ENCODE measurements at places on chromosomes 16 and 17. TPM values are rescaled to one million over a fixed set of nuclear protein-coding genes. Genes with fewer than 3 reads are reported as not detected.
A peak's percentile ranks its signal among the peaks of the same experiment; 100 is the strongest.

DNA sequence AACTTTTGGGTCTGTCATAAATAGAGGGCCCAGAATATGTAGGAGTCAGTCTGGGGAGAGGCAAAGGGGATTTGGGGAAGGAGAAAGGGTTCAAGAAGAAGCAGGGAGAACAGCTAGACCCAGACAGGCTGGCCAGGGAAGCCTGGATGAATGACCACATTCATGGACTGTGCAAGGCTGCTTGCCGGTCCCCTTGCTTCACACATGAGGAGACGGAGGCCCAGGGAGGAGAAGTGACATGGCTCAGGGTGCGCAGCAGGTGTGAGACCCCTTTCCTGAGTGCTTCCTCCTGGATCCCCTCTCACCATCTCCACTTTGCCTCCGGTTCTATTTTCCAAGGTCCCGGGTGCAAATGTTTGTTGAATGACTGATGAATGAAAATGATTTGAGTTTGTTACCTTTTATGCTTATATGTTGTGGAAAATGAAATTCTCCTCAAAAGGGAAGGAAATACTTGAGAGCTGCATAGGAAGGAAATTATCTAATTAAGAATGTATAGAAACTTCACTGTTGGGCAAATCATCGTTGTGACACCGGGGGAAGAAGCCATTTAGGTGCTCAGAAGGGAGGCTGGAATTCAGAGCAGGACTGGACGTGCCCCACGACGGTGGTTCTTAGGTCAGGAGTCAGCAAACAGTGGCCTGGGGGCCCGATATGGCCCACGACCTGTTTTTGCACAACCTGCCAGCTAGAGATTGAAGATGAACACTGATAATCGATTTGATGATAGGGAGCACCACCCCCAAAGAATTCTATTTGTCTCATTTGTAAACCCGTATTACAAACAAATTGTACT is 559 bp downstream of the ITGAM start:
- H3K27me3 ChIP-seq = no peaks in the 10 kb centered on the region
- no peaks in the 10 kb centered on the region for H3K36me3 ChIP-seq
- H3K27ac ChIP-seq = no peak overlapping the region
- H3K4me1 ChIP-seq = peaks cover 5% of the 10 kb centered on the region
- no peak overlapping the region for H3K4me3 ChIP-seq

- H3K36me3 ChIP-seq = no peaks in the 10 kb centered on the region
- H3K4me1 ChIP-seq = no peaks in the 10 kb centered on the region
- no peak overlapping the region for H3K4me3 ChIP-seq
- H3K27me3 ChIP-seq = no peaks in the 10 kb centered on the region
- peak; percentile 65 for DNase-seq
Observed at GRCh38 chr16:56257239-56257638, 66.0 kb downstream of the GNAO1 start.

DNA sequence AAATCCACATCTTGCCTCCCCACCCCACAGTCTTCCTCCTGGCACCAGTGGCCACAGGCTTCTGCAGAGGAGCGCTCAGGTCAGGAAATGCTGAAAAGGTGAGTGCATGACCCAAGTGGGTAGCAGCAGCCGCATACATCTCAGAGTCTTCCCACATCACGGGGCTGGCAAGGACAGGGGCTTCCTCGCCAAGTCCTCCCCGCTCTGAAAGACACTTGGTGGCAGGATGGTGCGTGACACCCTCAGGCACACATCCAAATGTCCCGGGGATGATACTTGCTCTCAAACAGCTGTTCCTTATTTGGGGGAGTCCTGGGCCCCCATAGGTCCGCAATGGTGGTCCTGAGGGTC is 8.8 kb upstream of the SLC16A5 start:
- no peaks in the 10 kb centered on the region for H3K27me3 ChIP-seq
- no peak overlapping the region for H3K4me3 ChIP-seq
- H3K4me1 ChIP-seq = peaks cover 32% of the 10 kb centered on the region
- no peaks in the 10 kb centered on the region for H3K36me3 ChIP-seq
- no peak for DNase-seq

- H3K36me3 ChIP-seq = peaks cover 27% of the 10 kb centered on the region
- H3K27ac ChIP-seq = no peak overlapping the region
- H3K4me3 ChIP-seq = no peak overlapping the region
- no peaks in the 10 kb centered on the region for H3K4me1 ChIP-seq
- no peaks in the 10 kb centered on the region for H3K27me3 ChIP-seq
Observed at GRCh38 chr17:17153709-17154108, 52.4 kb downstream of the PLD6 start.

KRT34 gene
- not detected for total RNA-seq

DNA sequence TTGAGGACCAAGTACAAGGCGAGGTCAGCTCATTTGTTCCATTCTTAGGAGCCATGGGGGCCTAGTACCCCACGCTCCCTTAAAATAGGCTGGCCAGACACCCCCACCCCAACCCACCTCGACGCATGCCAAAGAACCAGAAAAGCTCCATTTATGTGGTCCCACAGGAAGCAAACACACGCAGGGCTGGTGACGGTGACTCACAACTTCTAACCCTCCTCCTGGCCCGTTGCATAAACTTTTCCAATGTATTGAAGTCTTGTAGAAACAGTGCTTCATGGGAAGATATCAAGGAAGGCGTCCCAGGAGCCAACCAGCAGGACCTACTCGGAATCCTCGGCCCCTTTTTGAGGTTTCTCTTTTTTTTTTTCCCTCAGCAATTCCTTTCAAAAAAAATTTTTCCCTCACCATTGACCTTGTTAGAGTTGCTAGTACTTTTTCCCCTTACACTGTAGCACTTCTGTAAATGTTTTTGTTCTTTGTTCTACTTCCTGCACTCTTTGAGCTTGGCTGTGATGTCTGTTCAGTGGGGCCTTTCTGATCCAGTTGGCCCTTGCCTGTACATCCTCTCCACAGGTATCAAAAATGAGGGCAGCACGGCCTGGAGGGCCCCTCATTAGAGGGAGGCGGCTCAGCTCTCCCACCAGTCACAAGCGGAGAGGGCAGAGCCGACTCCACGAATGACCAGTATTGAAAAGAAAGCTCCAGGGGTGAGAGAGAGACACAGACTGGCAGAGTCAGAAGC is 208.3 kb downstream of the RGS9 start:
- no peaks in the 10 kb centered on the region for H3K4me1 ChIP-seq
- H3K27ac ChIP-seq = no peak overlapping the region
- H3K4me3 ChIP-seq = no peak overlapping the region
- no peak for DNase-seq

GRCh38 chr17:40095351-40095943 is 4.9 kb downstream of the NR1D1 start:
- H3K4me1 ChIP-seq = peaks cover 66% of the 10 kb centered on the region
- DNase-seq = peak; percentile 68
- H3K27me3 ChIP-seq = no peaks in the 10 kb centered on the region
- peaks cover 8% of the 10 kb centered on the region for H3K36me3 ChIP-seq

- H3K36me3 ChIP-seq = no peaks in the 10 kb centered on the region
- H3K4me1 ChIP-seq = no peaks in the 10 kb centered on the region
- H3K4me3 ChIP-seq = no peak overlapping the region
- H3K27ac ChIP-seq = no peak overlapping the region
- DNase-seq = no peak
Observed at GRCh38 chr16:17510567-17510966, 39.8 kb upstream of the XYLT1 start.

RAP1GAP2 gene
- 21.8 TPM for total RNA-seq

- no peaks in the 10 kb centered on the region for H3K36me3 ChIP-seq
- H3K27me3 ChIP-seq = no peaks in the 10 kb centered on the region
- no peak overlapping the region for H3K4me3 ChIP-seq
- DNase-seq = no peak
- peaks cover 8% of the 10 kb centered on the region for H3K4me1 ChIP-seq
- H3K27ac ChIP-seq = no peak overlapping the region
Observed at GRCh38 chr17:28170771-28171170, 128.3 kb downstream of the NLK start.

Measured in body of pancreas (tissue), 4 donors.